NCI-H1930 (cell line): ENCODE measurements at places on chromosomes 1 and 21.

DNA sequence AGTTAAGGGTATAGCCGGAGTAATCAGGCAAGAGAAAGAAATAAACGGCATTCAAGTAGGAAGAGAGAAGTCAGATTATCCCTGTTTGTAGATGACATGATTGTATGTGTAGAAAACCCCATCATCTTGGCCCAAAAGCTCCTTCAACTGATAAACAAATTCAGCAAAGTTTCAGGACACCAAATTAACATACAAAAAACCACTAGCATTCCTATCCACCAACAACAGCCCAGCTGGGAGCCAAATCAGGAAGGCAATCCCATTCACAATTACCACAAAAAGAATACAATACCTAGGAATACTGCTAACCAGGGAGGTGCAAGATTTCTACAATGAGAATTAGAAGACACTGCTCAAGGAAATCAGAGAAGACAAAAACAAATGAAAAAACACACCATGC lies 45.3 kb downstream of the MAST2 start:
- no peak for DNase-seq

- DNase-seq, result no peak
Measured at GRCh38 chr1:152179566-152179965, 20.5 kb upstream of the RPTN start.

DNA sequence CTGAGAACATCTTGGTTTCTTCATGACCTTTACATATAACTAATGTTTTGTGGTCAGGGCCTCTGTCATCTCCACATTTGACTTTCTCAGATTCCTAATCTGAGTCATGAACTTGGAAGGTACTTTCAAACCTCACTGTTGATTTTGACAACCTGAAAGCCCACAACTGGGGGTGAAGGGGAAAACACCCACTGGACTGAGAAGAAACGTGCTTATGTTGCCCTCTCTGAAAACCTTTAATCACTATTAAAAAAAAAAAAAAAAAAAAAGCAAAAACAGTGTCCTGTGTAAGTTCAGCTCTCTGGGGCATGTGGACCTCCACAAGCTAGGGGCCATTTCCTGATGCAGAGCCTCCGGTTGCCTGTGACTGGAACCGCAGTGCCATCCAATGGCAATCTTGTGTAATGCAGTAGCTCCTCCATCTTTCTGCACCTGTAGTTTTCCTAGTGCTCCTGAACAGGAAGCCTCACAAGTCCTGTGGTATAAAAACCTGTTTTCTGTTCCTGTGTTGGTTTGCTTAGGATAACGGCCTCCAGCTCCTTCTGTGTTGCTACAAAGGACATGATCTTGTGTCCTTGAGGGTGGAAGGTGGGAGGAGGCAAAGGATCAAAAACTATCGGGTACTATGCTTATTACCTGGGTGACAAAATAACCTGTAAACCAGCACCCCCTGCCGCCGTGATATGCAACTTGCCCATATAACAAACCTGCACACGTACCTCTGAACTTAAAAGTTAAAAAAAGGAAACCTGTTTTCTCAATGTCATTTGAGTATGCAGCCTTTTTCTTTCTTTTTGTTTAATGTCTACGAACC lies 124.5 kb downstream of the ZNF648 start:
- peak; percentile 50 for DNase-seq

DNA sequence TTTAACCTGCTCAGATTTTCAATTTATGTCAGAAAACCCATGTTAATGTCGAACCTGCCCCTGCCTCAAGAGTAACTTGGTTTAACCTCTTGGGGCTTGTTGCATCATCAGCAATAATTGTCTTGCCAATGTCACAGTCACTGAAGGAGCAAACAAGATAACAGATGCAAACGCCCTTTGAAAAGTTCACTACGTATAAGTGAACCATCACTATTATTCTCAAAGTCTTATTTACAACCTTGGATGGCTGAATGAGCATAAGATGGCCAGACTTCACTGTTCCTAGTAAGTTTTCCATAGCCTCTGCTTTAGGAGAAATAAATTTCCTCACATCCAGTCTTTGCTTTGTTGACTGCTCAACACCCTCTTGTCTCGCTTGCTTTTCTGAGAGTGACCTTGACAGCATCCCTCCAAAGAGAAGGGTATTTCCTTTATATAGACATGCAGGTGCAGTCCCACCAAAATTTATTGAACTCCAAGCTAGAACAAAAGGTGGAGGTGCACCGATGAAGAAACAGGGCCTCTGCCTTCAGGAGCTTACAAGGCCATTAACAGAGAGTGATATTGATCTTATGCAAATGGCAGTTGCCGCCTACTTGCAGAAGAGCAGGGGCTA lies 749 bp upstream of the LRIG2 start:
- peak; percentile 5 for DNase-seq

- DNase-seq, result peak; percentile 71
Measured at GRCh38 chr1:159854693-159855192, 7.7 kb downstream of the VSIG8 start.

DNA sequence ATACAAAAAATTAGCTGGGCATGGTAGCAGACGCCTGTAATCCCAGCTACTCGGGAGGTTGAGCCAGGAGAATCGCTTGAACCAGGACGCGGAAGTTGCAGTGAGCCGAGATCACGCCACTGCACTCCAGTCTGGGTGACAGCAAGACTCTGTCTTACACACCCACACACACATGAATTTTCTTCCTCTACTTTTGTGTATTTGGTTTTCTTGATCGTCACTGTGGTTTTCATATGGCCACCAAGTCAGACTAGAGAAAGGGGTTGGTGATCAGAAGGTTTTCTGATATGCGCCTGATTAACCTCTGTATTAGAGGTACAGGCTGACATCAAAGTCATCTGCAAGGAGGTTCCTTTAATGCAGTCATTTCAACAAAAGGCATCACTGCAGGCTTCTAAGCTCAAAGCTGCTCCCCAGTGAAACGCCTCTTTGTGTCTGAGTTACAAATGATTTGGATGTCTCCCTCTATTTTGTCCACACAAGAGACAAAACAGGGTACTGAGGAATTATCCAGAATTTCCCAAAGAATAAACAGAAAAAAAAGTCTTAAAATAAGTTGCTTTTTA lies 11.1 kb downstream of the SH2D1B start:
- DNase-seq, result no peak

- no peak for DNase-seq
Measured at GRCh38 chr1:107707111-107707510, 257.9 kb downstream of the VAV3 start.

DNA sequence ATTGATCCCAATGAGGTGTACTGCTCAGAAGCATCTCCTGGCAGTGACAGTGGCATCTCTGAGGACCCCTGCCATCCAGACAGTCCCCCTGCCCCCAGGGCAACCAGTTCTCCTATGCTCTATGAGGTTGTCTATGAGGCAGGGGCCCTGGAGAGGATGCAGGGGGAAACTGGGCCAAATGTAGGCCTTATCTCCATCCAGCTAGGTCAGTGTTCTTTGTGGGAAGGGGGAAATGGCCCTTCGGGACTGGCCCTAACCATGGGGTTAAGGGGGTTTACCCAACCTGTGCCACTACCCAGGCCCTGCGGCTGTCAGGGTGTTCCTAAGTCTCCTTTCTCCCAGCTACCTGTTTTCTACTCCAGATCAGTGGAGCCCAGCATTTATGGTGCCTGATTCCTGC lies 1.3 kb downstream of the CREB3L4 start:
- DNase-seq, result no peak

DNA sequence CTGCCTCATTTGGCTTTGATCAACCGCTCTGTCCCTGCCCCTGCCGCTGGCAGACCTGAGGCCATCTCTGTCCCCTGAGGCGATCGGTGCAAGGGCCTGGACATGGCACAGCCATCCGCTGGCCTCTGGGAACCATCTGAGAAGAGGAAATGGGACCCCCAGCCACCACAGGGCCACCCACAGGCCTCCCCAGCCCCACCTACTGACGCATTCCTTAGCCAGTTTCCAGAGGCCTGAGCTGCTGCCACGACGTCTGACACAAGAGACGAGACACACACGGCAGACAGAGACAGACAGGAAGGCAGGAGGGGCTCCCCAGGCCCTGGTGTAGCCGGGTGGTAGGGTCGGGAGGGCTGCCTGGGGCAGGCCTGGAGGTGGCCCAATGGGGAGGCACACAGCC lies 37.3 kb upstream of the EDN2 start:
- DNase-seq, result no peak

GRCh38 chr1:221923929-221924598 lies 182.2 kb upstream of the DUSP10 start:
- no peak for DNase-seq

DNA sequence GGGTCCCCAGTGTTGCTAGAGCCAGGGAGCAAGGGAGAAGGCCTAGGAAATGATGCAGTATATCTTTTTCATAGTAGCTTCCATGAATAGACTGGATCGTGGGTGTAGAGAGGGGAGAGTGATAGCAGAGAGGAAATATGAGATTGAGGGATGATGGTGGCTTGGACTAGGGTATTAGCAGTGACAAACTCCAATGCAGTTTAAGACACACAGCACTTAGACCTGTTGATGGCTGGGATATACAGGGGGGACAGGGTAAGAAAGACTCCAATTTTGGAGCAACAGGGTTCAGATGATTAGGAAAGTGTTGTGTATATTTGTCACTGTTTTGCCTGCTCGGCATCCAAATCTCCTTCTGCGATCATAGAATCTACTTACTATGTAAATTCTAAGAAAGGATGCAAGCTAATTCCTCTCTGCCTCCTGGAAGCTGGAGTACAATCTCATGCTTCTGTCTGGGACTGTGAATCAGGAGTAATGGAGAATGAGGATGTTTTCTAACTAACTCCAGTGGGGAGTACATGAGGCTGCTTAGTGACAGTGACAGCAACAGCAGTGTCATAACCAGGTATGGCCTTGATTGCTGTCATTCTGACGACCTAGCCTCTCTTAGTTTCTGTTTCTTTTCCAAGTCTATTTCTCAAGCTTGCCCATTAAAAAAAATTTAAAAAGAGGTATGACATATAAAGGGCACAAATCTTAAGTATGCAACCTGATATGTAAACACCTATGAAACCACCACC lies 47.5 kb downstream of the SYDE2 start:
- DNase-seq, result no peak

DNA sequence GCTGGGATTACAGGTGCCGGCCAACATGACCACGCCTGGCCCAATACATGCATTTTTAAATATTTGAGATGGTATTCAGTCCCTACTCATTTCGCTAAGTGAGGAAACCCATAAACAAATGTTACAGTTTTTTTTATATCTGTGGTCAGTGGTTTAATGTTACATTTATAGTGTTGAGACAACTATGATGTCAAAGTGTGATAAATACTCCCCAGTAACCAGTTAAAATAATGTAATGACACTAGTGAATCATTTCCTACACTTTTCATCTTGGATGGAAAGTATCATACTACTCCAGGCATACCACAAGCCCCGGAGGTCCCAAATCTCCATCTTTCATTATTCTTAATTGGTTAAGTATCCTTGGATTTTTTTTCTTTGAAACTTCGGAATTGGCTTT lies 87.5 kb upstream of the KIF26B start:
- no peak for DNase-seq

DNA sequence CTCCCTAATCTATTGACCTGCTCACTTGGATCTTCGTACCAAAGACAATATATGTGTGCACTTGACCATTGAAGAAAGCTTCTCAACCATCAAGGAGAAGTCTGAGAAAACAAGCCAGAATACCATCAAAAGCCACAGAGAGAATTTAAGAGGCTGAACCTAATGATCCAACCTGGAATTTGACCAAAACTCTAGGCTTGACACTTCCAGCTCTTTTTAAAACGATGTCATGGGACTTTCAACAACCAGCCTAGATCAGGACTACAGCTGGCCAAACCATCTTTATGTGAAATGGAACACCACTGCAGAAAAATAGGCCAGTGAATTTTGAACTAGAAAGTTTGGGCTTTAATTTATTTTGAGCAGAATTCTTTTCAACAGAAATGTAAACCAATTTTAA lies 444.4 kb downstream of the LTN1 start:
- no peak for DNase-seq

- DNase-seq, result no peak
Measured at GRCh38 chr1:36157115-36157903, 1.3 kb downstream of the MAP7D1 start.

DNA sequence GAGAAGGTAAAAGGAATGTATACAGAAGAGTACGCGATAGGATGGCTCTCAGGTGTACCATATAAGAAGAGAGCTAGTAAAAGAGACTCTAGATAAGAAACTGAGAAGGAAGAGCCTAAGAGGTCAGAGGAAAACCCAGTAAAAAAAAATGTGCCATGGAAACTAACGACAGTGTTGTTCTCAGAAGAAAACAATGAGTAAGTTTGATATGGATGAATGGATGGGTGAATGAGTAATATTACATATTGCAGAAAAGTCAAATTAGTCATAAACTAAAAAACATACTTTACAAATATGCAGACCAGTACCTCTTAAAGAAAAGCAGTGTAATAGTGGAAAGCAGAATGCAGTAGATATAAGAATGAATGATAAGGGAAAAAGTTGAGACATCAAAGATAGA lies 316.2 kb downstream of the HMCN1 start:
- DNase-seq, result no peak

GRCh38 chr1:199981584-199981983 lies 45.9 kb upstream of the NR5A2 start:
- no peak for DNase-seq

DNA sequence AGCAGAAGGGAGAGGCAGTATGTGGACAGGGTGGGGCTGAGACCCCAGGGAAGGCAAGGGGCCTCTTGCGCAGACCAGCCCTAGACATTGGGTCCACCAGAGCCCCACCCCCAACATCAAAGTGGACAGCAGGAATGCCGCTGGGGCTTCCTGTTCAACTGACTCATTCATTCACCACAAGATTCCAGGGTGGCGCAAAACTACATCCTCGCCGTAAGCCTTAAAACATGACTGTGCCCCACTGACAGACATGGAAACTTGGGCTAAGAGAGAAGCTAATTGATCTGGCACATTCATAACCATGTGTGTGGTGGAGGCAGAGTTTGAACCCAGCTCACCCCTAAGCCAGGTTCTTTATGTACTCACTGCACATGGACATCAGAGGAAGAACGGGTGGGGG lies 14.0 kb downstream of the COL16A1 start:
- DNase-seq, result no peak

GRCh38 chr21:17231771-17232170 lies 281.1 kb upstream of the CXADR start:
- DNase-seq, result no peak

DNA sequence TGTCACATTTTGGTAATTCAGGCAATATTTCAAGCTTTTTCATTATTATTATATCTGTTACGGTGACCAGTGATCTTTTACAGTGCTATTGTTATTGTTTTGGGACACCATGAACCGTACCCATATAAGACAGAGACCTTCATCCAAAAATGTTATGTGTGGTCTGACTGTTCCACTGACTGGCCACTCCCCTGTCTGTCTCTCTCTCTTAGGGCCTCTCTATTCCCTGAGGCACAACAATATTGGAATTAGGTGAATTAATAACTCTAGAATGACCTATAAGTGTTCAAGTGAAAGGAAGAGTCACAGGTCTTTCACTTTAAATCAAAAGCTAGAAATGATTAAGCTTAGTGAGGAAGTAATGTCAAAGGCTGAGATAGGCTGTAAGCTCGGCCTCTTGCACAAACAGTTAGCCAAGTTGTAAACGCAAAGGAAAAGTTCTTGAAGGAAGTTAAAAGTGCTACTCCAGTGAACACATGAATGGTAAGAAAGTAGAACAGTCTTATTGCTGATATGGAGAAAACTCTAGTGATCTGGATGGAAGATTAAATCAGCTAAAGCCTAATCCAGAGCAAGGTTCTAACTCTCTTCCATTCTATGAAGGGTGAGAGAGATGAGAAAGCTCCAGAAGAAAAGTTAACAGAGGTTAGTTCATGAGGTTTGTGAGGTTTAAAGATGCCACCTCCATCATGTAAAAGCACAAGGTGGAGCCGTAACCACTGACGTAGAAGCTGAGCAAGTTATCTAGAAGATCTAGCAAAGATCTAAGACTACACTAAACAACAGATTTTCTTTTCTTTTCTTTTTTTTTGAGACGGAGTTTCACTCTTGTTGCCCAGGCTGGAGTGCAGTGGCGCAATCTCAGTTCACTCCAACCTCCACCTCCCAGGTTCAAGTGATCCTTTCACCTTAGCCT lies 19.7 kb upstream of the DIPK1A start:
- DNase-seq, result no peak
